Glomerular endothelial cell (primary cell): ENCODE measurements at places on chromosomes 13 and 19. TPM values are rescaled to one million over a fixed set of nuclear protein-coding genes. Genes with fewer than 3 reads are reported as not detected.

GRCh38 chr19:10699650-10700335 is 1.4 kb upstream of the QTRT1 start:
- peak; percentile 25 for DNase-seq

The WDR87 gene
- total RNA-seq, result not detected in 2 replicates

- no peak for DNase-seq
These were observed 8.7 kb upstream of the ZNF492 start for GRCh38 chr19:22625266-22626035.

The RNASEH2B gene
- 24.4 and 27.6 TPM in 2 replicates for total RNA-seq

DNA sequence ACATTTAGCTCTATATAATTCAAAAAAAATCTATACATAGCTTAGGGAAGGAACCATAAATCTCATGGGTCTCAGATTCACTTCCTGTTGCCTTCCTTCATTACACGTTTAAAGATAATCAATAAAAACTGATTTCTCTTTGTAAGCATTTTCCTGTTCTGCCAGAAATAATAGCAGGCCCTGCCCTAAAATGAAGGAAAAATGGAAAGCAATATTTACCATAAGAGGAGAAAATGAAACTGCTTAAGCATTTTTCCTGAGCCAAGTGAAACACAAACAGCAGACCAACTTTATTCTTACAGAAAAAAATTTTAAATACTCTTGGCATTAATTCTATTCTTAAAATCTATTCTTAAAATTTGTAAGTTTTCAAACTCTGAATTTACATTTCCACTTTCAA is 4.0 kb downstream of the LHFPL6 start:
- no peak for DNase-seq

DNA sequence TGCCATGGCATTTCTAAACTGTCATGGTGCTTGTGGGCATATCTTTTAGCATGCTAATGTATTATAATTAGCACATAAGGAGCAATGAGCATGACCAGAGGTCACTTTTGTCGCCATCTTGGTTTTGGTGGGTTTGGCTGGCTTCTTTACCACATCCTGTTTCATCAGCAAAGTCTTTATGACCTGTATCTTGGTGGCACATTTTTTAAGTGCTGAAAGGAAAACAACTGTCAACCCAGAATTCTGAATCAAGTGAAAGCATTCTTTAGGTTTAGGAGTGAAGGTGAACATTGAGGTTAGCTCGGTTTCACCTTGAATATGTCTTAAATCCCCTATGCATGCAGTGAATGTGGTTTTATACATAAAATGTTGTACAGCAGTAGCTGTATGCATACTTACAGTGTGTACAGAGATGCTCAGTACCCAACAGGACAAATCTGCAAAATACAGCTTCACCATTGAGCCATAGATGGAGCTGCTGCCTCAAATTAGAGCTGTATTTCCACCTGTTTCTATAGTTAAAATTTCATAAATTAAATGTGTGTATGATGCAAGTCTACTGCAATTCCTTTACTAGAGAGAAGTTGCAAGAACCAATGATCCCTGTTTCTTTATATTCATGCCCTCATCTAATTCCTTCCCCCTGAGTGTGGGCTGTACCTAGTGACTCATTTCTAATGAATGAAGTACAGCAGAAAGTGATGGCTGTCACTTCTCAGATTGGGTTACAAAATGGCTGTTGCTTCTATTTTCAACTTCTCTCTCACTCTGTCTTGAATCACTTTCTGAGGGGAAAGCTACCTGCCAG is 25.2 kb upstream of the IGSF23 start:
- no peak for DNase-seq

GRCh38 chr13:22210134-22210930 is 539.5 kb downstream of the FGF9 start:
- no peak for DNase-seq
